ENCODE measurements at places on chromosomes 7 and 10. TPM values are rescaled to one million over a fixed set of nuclear protein-coding genes. Genes with fewer than 3 reads are reported as not detected.

The FLNC gene
- 116 TPM for total RNA-seq

DNA sequence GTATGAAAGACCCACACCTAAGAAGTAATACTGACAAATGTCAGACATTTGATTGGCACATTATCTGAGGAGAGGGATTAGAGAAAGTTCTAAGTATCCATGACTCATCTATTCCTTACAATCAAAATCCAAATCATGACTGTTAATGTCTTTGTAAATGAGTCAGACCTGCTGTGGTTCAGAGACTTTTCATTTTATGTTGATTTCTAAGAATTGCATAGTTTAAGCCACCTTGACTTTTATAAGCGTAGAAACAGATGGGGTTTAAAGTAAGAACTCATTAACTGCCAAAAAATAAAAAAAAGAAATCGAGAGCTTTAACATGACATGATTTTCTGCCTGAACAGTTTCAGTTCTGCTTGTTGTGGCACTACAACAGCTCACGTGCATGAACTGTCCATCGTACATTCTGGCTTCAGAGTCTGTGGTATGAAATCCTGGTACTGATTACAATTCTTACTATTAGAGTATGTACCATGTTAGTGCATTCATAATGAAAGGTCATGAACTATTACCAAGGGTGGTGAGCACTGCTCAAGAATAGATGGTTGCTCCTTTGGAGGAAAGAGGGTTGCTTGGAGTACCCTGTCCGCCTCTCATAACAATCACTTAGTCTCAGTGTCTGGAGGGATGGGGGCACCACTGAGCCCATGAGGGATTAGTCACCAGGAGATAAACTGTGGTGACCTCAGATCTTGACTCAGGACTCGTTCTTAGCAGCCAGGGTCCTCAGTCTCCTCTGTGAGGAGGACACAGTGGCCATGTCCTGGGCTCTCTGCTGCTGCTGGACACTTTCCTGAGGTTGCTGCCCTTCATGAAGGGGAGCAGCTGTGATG lies 42.2 kb downstream of the ACSM6 start:
- DNase-seq: peak; percentile 81

- peak; percentile 49 for DNase-seq
These were observed 72.1 kb upstream of the STARD3NL start for GRCh38 chr7:38105874-38106483.

- no peak for DNase-seq
These were observed 1.8 kb downstream of the TSC22D4 start for GRCh38 chr7:100476903-100477870.

GRCh38 chr10:102775935-102776669 lies 32.4 kb downstream of the WBP1L start:
- peak; percentile 91 for DNase-seq

GRCh38 chr10:128210215-128211063 lies 84.2 kb upstream of the MKI67 start:
- DNase-seq: no peak
